ENCODE measurements at places on chromosomes 3 and 15.

- no peak for DNase-seq
These were observed 246.9 kb upstream of the TLE3 start for GRCh38 chr15:70344666-70345065.

DNA sequence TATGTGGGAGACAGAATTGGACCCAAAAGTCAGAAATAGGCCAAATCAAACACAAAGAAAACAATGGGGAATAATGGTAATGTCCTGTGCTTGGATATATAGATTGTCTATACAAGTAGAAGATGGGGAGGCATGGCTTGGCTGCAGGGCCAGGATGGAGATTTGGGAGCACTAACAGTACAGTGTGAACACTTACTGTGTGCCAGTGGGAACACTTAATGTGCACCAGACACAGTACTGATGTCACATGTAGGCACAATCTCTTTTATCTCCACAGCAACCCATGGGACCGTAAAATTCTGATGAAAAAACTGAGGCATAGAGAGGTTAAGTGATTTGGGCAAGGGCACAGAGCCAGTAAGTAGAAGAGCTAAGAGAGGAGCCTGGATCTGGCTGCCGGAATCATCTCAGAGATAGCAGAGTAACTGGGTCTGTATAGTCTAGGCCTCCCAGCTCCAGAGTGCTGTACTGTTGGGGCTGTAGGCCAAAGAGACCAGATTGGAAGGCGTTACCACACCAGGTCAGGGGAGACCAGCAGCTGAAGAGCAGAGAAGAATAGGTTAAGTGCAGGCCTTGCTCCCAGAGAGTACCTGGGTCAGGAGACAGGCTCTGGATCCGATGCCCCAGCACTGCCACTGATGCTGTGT is 63.3 kb downstream of the RLBP1 start:
- DNase-seq, result no peak

DNA sequence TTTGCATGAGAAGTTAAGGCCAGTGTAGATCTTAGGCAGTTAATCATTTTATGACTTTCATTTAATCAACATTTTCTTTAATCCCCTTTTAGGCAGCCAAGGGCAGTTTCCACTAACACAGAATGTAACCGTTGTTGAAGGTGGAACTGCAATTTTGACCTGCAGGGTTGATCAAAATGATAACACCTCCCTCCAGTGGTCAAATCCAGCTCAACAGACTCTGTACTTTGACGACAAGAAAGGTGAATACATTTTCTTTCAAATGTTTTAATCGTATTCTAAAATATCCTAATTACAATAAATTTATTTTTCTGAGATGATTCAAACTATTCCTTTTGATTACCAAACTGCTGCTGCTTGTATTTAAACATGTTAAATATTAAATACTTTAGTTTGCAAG is 843.2 kb downstream of the CADM2 start:
- no peak for DNase-seq

- no peak for DNase-seq
These were observed 10.6 kb upstream of the MINDY2 start for GRCh38 chr15:58760385-58761009.

GRCh38 chr3:173932624-173933023 is 535.1 kb downstream of the NLGN1 start:
- no peak for DNase-seq

GRCh38 chr3:117306299-117306698 is 596.7 kb downstream of the TUSC7 start:
- DNase-seq, result no peak

GRCh38 chr3:47571391-47572175 is 7.1 kb downstream of the CSPG5 start:
- DNase-seq, result peak; percentile 71

GRCh38 chr3:111333642-111334041 is 208.4 kb upstream of the CD96 start:
- no peak for DNase-seq

- no peak for DNase-seq
These were observed 17.6 kb downstream of the THRB start for GRCh38 chr3:24476871-24477656.

GRCh38 chr15:53320816-53321215 is 438.6 kb downstream of the WDR72 start:
- no peak for DNase-seq

DNA sequence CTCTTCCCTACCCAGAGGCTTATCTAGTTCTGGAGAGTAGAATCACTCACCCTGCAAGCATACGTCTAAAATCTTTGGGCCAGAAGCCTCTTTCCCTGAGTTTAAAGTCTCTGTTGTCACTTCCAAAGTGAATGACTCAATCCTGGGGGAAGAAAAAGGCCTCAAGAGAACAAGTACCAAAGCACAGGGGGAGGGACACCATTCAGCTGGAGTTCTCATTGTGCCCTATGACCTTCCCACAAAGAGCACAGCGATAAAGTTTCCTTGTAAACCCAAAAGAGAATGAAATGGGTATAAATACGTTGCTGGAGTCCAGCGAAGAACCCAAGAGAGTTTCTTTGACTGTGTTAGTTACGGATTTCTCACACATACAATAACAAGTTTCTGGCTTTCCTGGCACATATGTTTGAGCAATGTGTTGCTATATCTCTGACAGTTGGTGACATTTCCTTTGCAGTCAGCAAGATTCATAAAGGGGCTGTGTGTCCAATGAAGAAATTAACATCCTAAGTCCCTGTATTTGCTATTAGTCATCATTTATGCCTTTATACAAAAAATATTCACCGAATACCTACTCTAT is 107.3 kb upstream of the PTPRG start:
- DNase-seq, result no peak

DNA sequence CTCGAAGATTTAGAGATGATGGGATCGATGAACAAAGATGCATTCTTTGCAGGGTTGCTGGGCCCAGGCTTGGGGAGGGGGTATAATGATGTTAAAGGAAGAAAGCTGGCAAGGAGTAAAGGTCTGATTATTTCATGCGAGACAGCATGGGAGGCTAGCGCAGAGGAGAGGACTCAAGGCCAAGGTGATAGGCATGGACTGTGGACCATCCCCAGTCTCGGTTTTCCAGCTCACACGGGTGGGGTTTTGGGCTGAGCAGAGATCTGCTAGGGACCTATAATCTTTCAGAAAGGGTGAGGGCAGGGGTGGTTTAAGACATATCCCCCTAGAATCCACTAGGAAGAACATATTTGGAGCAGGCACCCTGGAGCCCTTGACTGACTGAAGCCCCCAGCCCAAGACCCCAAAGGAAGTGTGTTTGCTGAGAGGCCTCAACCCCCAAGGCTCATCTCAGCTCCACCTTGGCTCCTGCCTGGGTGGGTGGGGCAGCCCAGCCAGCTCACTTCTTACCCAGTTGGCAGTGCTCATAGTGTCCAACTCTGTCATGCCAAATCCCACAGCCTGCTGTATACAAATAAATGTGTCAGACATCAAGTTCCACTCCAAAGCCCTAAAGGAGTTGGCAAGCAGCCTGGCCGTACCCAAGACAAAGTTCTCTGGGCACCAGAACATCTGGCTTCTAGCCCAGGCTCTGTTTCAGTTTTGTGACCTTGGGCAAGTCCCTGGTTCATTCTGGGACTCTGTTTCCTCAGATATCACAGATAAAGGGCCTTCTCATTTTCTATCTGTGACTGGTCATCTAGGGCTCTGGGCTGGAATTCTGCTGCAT is 17.9 kb downstream of the ACSBG1 start:
- DNase-seq, result no peak

DNA sequence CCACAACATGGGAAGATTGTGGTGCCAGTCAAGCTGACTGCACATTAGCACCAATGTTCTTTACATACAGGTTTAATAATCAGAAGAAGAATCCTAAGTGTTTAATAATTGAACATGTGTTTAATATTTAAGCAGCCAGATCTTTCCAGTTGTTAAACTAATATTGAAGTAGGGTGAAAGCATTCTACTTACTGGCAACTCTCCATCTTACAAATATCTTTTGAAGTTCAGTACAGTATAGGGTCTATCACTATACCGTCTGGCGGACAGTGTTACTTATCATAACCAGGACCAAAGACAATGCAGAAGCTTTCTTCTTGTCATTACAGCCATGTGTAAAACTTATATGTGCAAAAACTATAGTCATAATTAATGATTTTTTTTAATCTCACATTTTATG is 376.4 kb downstream of the CNTN6 start:
- DNase-seq, result no peak

GRCh38 chr3:197828-198491 is 1.4 kb downstream of the CHL1 start:
- no peak for DNase-seq

DNA sequence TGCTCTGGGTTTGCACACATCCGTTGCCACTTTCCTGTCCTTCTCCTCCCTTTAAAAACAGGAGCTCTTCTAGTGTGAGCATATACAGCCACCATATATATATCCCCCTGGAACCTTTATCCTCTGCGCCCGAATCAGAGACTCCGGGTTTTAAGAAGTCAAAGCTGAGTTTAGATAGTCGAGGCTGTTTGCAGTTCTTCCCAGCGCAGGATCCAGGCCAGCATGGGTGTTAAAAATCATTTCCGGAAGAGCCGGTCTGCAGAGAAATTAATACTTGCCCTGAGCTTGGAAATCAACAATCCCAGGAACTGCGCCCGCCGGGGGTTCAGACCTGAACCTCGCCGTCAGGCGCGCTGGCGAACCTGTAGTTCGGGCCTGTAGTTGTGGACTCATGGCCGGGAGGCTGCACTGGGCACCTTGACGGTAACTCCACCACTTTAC is 2.3 kb downstream of the SHOX2 start:
- DNase-seq, result no peak

- DNase-seq, result peak; percentile 22
These were observed 46.8 kb downstream of the ST6GAL1 start for GRCh38 chr3:186976837-186977750.

GRCh38 chr15:43251871-43252250 is 14.9 kb downstream of the TGM5 start:
- no peak for DNase-seq

DNA sequence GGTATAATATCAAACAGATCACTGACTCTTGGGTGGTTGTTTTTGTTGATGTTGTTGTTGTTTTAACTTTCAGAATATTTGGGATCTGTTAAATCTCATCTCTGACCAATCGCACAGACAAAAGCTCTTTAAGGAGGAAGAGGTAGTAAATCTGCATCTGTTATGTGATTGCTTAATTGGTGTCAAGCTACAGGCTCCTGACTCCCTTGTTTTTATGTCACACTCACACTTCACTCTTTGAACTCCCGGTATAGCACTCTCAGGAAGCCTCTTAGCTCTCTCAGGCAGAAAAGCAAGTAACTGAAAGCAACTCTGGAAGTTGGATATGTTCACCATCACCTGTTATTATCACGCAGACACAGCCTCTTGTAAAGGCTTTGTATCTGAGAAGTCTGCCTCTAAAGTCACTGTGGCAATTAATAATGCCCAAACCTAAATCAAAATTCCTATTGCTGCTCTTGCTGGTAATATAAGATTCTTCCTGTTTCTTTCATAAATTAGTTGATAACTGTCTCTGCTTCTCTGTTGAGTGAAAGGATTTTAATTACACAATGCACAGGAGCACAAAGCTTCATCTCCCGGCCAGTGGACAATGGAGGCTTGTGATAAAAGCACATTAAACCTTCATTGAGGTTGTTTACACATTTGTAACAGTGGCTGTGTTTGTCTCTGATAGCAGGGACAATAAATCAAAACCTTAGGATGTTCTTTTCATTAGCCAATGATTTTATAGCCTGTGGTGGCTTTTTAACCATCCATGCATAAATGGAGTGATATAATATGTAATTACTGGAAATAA is 576.7 kb downstream of the MFSD1 start:
- DNase-seq, result no peak

DNA sequence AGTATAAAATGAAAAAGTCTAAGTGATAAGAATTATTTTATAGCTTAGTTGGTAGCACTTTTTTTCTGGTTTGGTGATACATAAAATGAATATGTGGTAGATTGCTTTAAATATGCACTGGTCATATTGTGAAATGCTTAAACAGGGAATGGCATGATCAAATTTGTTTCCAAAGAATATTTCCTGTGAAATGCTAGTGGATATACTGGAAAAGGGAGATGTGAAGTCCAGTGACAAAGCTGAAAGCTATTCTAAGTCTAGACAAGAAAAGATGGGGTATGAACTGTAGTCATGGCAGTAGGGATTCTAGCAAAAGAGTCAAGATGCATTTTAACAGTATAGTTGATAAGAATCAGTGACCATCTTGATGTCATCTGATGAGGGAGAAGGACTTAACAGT is 98.9 kb upstream of the MME start:
- DNase-seq, result no peak

DNA sequence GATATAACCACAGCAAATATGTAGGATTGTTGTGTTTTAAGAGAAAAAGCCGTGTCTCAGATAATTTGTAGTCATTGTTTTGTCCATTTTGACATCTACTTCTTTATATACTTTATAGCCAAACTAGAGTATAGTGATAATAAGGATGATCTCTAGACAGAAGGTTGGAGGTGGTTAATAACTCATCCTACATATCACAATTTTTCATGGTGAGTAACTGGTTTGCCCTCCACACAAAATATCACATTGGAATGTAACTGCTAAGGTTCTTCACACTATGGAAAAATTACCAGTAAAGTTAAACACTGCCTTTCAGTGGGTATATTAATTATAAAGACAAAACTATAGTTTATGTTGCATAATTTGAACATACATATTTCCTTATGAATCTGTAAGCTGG is 380.7 kb downstream of the LPP start:
- no peak for DNase-seq

GRCh38 chr3:62647711-62648110 is 227.5 kb downstream of the CADPS start:
- no peak for DNase-seq
